ENCODE measurements at places on chromosomes 13 and 19.

DNA sequence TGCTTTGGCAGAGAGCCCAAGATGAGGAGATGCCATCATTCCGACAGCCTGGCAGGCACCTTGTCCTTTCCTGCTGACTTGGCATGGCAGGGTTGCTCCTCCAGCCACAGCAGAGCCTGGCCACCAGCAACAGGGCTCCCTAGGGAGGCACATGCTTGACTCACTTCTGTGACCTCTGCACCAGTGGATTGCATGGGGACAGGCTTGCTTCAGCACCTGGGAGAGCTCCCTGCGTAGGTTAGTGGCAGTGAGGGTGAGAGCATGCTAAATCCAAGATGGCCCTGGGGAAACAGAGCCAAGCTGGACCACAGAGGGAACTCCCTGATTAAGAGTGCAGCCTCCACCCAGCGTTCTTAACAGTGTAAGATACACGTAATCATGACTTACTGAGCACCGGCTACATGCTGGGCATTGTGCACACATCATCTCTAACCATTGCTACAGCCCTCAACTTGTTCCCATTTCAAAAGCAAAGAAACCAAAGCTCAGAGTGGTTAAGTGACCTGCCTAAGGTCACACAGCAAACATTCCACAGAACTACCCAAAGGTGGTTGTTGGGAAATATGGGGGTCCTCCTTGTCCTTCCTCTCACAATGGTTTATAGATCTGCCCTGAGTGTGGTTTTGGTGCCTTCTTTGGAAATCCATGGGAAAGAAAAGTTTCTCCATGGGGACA, 116.6 kb upstream of the UQCRFS1 start:
- DNase-seq: no peak

- DNase-seq: no peak
These were observed 207.3 kb downstream of the TEX29 start for GRCh38 chr13:111527614-111528229.

DNA sequence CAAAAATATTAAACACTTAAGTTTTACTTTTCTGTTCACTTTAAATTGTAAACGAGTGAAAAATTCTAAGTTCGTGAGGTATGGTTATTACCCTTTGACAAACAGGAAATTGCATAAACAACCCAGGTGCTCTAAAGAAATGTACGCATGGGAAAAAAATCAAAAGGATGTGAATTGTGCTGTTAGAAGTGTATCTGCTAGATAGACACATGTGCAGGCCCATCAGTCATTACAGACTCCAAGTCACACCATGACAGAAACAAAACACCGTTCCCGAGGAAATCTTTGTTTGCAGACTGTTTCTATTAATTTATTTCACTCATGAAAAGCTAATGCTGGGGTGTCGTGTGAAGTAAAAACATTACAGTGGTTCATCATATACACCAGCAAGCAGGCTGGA, 17.0 kb upstream of the DOCK9 start:
- no peak for DNase-seq

DNA sequence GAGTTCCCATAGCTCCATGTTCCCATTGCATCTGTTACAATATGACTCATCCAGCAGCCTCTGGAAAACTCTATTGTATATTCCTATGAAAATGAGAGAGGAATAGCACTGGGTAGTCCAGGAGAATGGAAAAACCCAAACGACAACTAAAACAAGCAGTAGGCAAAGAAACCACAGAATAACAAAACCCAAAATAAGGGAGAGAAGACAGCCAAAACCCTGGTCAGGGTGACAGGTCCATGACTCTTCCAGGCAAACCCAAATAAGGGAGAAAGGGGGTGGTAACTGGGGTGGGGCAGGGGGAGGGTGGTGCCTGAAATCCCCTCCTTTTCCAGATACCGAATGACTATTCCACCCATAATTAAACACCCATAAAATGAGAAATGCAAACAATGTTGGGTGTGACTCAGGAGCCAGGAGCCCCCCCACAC, 4.0 kb upstream of the ZNF8 start:
- no peak for DNase-seq

DNA sequence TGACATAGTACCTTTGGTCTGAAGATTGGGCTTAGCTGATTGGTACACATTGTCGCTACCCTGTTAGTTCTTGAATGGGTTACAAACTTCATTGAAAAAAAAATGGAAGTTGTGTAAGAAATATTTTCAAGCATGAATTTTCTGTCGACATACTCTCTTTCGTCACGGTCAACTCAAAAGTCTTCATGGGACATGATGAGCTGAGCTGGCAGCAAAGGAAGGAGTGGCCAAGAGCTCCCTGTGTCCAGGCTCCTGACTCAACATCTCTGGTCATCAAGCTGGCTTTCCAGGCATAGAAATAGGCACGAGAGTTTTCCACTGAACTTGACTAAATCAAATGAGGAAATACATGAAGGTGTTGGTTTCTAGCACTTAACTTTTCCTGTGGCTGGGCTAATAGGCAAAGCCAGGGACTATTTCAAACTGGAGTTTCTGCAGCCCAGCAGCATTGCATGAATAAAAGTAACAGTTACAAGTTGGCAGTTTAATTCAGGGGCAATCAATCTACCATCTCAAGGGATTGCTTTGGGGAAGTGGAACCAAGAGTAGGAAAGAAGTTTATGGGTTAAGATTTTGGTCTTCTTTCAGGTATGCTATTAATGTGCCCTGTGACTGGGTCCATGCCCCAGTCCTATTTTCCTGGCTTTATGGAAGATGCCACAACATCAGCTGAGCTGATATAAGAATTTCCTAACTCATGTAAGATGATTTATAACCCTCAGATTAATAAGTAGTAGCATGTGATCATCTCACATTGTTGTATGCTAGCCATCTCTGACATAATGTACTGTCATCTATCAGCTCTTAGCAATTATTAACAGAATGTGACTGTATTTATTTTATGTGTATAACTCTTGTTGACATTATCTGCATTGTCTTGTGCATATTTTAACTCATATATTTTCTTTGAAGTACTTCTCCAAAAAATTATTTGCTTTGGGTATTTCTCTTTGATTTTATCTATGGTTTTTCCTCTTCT, 385.8 kb downstream of the DLEU7 start:
- DNase-seq: no peak

DNA sequence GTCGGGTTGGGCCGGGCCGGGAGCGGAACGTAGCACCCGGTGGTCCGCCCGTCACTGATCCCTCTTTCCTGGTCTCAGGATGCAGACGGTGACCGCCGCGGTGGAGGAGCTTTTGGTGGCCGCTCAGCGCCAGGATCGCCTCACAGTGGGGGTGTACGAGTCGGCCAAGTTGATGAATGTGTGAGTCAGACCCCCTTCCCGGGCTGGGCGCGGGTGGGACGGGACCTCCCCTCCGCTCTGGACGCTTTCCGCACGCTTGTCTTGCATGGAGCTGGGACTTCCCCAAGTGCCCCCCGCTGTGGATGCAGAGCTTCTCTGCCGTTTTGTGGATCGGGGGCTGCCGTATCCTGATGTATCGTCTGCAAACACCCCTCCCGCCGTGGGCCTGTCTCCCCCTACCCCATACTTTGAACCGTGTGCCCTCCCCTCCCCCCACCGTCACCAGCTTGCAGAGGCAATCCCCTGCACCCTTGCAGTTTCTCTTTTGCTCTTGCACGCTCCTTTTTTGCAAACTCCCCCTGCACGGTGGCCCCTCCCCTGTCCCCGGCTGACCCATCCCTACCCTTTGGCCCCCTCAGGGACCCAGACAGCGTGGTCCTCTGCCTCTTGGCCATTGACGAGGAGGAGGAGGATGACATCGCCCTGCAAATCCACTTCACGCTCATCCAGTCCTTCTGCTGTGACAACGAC, 669 bp downstream of the GADD45B start:
- DNase-seq: peak; percentile 78

- DNase-seq: no peak
These were observed 170.2 kb downstream of the FOXO1 start for GRCh38 chr13:40496035-40496810.

DNA sequence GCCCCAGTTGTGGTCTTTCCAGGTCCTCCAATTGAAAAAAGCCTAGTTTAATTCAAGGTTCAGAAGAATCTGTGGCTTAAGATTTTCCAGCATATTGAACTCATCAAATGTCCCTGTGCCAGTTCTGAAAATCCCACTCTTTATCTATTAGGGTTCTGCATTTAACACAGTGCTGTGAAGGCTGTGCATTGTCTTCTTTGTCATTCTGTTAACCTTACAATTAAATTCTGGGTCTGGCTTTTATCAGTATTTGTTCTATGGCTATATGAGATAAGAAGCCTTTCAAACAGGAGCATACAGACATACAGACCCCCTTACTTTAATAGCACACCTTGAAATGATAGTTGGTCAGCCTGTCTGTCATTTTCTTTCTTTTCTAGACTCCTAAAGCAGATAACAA, 362.1 kb upstream of the DACH1 start:
- DNase-seq: no peak

GRCh38 chr19:18191640-18192062, 1.4 kb upstream of the MPV17L2 start:
- no peak for DNase-seq

DNA sequence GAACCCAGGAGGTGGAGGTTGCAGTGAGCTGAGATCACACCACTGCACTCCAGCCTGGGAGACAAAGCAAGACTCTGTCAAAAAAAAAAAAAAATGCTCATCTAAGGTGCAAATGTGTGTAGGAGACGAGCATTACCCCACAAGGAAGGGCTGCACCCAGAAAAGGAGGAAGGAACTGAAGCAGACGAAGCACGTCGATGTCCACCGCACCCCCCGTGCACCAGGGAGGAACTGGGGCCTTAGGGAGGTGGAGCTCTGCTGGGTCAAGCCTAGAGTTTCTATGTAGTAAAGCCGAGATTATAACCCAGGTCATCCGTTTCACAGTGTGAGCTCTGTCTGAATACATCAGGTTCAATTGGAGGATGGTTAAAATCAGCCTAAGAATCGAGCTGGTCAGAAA, 1.1 kb downstream of the VSTM1 start:
- no peak for DNase-seq

DNA sequence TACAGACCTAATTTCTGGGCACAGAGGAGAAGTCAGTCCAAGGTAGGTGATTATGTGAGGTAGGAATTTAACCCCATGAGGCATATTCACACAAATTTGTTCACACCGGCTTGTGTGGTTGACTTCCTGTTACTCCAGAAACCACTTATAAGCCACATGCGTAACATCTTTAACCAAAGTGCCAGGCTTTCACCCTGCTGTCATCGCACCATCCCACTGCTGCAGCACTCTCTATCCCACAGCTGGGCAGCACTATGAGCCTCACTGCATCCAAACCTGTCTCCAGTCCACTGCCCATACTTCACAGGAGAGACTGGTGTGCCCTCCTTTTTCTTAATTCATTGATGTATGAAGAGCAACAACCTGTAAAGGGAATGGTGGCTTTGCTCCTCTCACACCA, 128.2 kb upstream of the ARGLU1 start:
- DNase-seq: no peak

DNA sequence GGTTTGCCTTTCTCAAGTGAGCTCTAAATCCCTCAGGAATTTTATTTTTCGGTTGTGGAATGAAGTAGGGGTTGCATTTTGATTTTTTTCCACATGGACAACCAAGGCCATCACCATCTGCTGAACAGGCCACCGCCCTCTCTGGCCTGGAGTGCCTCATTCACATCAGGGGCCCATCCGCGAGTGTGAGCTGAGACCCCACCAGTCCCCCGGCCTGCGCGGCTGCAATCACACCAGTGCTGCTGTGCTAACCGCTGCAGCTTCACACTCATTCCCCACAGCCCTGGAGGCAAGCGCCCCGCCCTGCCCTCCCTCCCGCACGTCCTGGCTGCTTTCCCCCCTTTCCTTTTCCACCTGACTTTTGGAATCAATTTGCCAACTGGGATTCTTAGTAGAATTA, 35.7 kb upstream of the ARHGEF7 start:
- DNase-seq: no peak

- no peak for DNase-seq
These were observed 55.2 kb downstream of the SPATA13 start for GRCh38 chr13:24215732-24216131.
